ENCODE measurements at places on chromosomes 3 and 15.

DNA sequence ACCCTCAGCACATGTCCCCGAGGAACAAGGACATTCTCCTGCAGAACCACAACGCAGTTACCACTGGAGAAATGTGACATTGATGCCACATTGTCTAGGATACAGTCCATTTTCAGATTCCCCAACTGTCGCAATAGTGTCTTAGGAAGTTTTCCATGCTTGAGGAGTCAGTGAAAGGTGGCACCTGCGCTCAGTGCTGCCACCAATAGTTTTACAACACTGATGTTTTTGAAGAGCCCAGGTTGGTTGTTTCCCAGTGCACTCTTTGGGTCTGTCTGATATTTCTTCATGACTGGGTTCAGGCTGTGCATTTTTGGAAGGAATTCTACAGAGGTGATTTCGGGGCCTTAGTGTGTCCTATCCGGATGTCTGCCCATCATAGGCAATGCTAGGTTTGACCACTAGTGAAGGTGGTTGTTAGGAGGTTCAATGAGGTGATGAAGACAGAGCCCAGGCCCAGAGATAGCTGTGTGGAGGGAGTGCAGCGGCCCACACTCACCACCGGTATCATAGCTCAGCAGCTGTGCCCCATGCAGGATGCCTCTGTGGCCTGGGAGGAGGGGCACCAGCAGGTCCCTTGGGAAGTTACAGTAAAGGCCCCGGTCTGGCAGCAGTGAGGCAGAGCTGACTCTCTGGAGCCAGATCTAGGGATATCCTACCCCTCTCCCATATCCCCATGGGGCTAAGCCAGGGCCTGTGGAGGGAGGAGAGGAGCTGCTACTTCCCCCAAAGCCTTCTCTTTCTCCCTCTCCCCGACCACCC lies 96.6 kb downstream of the DNAJB8 start:
- DNase-seq = no peak

- no peak for DNase-seq
Observed at GRCh38 chr15:39100106-39100660, 480.7 kb upstream of the THBS1 start.

DNA sequence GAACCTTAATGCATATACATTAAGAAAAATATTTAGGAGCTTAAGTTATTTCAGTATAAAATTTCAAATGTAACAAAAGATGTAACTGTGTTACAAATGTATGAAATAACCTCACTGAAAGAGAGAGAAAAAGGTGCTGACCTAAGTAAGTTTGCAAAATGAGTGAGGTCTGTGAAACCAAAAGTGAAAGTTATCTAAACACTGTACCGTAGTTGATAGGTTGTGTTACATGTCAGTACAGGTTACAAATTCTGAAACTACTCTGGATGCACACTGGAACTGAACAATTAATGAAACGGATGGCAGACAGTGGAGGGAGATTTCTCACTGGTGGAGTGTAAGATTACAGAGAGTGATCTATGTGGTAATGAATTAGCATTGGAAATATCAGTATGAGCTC lies 420.7 kb downstream of the ZNF385D start:
- DNase-seq = no peak

DNA sequence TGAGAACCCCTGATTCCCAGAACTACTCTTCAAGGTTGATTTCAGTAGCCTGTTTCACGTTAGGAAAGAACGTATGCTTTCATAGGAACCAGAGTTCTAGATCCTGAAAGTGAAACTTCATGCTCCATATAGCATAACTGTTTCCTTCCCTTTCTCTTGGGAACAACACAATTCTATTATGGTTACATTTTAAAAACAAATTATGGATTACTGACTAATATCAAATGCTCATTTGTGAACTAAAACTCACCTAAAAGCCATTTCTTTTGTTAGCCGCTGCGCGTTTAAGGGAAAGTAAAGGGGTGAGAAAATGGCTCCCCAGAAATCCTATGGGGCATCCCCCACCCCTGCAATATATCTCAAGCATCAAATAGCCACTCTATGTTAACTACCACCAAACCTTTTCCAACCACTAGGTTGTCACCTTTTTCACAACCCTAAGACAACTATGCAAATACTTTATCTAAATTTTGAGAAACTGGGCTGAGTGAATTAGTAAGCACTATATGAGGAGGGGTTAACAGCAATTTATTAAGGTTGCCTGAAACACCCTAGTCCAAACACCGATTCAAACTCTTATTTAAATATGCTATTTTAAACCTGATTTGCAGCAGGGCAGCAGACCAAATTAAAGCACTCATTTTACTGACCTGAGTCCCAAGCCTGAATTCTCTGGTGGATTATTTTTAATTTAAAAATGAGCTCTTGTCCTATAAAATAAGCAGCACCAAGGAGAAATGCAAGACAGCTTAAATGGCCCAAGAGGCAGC lies 2.4 kb downstream of the SIAH2 start:
- no peak for DNase-seq

GRCh38 chr15:91209726-91210125 lies 109.7 kb downstream of the SV2B start:
- no peak for DNase-seq

DNA sequence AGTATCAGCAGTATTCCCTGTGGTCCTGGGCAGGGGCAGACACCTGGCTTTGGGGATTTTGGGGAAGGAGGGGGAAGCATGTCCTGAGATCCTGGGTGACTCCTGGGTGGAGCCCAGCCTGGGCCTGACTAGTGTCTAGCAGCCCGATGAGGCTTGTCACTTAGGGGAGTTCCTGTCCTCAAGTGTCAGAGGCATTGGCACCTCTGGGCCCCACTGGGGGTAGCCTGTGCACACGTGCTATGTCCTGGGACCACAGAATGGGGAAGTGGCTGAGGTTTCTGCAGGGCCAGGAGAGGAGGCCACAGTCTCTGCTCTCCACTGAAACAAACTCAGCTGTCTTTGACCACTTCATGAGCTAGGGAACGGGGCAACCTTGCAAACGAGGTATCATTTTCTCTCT lies 31.5 kb upstream of the ADCY5 start:
- DNase-seq = no peak

GRCh38 chr15:80275961-80276360 lies 23.9 kb upstream of the CTXND1 start:
- DNase-seq = no peak
